ENCODE measurements at places on chromosomes 1 and 21.

DNA sequence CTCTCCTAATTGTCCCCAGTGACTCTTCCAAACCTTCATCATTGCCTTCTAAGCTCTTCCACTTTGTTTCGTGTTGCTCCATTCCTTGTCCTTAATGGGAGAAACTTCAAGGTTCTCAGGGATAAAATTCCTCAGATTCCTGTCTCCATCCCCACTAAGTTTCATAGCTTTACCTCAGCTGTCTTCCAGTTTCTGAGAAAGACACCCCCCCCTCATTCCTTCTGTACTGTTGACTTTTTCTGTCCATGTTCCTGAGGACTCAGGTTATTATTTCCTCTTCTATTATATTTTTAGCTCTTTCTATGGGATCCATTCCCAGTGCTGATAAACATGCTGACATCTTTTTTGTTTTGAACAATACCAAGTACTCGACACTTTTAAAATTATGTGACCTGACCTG, 215.3 kb upstream of the PTGFR start:
- no peak for DNase-seq

GRCh38 chr1:38804062-38804886, 55.3 kb downstream of the RRAGC start:
- DNase-seq = no peak

DNA sequence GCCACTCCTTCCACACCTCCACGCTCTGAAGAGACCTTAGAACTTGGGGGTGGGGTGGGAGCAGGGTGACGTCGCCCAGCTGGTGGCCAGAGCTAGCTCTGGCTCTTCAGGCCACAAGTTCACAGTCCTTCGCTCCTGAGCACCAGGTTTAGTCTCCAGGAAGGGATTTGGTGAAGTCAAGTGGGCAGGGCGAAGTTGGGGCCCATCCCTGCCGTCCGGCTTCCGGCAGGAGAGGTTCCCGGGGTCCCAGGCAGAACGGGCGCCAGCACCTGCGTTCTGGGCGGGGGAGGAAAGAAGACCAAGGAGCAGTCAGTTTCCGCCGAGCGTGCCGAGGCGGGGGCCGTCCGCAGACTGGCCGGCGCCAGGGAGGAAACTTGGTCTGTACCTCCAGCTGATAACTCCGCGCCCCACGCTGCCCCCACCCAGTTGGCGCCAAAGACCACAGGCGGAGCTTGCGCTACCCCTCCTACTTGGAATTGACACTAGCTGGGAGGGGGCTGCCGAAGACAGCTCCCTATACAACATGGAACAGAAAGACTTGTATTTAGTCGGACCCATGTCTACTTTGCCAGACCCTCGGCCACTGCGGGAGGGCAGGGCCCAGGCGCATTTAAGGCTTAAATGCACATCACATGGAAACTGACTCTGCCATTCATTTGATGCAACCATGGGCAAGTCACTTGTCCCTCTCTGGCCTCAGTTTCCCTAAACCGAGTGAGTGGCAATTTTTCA, 995 bp downstream of the ID3 start:
- DNase-seq = no peak

DNA sequence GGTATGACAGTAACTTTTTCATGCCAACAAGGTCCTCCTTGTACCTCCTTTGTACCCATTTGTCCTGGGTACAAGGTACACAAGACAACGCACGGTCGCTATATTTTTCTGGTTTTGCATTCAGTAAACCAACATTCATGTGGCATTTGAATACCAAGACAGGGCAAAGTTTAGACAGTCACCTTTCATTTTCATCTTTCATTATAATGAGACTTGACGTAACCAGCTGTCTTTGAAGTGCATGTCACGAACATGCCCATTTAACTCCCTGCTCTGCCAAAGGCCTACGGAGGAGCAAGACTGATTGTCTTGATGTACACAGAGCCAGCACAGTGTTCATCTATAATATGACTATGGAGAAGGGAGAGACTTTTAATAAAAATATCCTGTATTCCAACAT, 91.0 kb downstream of the SETD4 start:
- no peak for DNase-seq

GRCh38 chr1:156807627-156808026, 9.0 kb downstream of the SH2D2A start:
- no peak for DNase-seq

DNA sequence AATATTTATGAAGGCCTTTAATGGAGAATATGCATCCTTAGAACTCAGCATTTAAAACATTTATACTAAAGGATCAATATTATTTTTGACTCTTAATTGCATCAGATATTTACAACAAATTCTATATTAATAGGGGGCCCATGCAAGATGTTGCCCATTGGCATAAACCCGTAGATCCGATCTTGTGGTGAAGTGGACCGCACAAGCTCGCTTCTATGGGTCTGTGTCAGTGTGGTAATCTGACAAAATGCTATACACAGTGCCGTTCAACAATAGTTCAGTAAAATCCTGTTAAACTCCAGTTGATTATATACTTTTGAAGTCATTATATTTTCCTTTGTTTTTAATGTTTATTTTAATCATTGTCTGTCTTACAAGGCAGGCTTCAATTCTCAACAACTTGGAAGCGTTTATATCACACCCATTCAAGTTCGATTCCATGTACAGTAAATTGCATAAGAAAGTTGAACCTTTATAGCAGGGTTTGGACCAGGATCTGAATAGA, 809.2 kb downstream of the USP25 start:
- DNase-seq = no peak

- no peak for DNase-seq
Measured at GRCh38 chr1:107666493-107666892, 298.5 kb downstream of the VAV3 start.

DNA sequence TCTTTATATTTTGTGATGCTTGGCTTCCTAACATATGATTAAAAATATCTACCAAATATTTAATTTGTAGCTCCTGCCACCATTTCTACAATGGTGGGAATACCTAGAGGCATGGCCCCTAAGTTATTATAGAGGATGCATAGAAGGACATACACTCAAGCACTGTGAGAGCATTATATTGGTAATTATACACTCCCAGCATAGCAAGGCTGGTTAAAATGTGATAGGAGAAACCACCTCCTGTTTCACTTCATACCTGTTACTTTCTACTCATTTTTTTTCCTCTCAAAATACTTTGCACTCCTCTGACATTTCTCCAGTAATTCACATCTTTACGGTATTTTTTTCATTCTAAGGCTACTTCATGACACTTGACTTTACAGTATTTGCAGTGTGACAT, 92.9 kb downstream of the HS2ST1 start:
- no peak for DNase-seq

- no peak for DNase-seq
Measured at GRCh38 chr1:47853852-47854251, 143.3 kb downstream of the TRABD2B start.

DNA sequence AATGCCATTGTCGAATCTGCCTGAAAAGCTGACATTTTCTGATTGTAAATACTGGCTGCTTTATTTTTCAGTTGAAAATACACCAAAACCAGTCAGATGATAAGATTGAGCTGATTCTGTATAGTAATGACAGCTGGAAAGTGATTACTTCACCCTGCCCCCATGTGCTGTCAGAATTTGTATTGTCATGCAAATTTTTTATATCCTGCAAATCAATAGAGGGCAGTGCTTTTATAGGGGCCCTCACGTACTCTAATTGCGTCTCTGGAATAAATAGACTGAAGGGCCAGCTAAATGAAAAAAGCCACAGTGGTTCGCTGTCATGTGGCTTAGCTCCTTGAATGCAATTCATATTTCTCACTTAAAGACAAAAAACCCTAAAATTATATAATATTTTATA, 208.6 kb downstream of the LHX8 start:
- DNase-seq = no peak

GRCh38 chr1:154155251-154155650, 378 bp upstream of the NUP210L start:
- no peak for DNase-seq

GRCh38 chr1:227449741-227450441, 113.5 kb upstream of the ZNF678 start:
- no peak for DNase-seq

DNA sequence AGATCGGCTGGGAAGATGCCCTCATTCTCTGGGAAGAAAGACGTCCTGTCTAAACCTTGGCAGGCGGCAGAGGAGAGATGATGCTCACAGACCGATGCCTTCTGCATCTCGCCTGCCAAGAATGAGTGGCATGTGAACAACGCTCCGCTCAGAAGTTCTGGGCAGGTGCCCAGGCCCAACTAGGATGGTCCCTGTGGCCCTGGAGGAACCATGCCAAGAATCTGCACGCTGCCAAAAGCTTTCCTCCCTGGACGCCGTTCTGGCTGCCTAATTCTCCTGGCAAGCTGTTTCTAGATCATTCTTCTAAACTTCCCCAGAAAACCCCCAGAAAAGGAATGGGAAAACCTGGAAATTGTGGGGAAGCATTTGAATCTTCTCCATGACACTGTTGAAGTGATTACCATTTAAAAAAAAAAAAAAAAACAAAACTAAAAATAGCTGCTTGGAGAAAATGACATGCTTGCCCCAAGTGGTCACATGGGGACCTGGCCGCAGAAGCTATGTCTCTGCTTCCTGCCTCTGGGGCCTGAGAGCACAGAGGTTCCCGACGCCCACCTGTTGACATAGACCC, 440.9 kb downstream of the PRDM2 start:
- DNase-seq = no peak

- DNase-seq = no peak
Measured at GRCh38 chr1:228809621-228810394, 74.5 kb downstream of the RHOU start.

GRCh38 chr1:162297208-162297607, 79.4 kb downstream of the SPATA46 start:
- DNase-seq = no peak

- DNase-seq = no peak
Measured at GRCh38 chr1:33943978-33944377, 80.1 kb downstream of the HMGB4 start.

DNA sequence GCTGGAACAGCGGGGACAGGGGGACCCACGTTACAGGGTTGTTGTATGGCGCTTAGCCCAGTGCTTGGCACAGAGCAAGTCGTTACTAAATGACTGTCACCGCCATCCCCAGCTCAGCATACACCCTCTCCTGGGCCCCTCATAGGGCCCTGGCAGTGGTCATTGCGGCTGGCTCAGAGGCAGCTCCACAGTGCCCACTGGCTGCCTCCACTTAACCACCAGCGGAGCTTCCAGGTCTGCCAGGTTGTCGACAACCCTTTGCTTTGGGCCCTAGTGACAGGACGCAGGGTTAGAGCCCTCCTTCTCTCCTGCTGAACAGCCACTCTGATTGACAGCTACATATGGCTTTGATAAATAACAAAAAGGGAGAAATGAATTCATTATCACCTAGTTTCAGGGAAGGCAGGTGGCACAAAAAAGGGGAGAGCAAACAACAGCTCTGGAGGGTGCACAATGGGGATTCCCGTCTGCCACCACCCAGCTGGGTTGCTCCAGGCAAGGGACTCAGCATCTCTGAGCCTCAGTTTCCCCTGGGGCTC, 4.8 kb downstream of the EFHD2 start:
- DNase-seq = no peak

- DNase-seq = no peak
Measured at GRCh38 chr21:25818551-25818950, 83.8 kb downstream of the GABPA start.

DNA sequence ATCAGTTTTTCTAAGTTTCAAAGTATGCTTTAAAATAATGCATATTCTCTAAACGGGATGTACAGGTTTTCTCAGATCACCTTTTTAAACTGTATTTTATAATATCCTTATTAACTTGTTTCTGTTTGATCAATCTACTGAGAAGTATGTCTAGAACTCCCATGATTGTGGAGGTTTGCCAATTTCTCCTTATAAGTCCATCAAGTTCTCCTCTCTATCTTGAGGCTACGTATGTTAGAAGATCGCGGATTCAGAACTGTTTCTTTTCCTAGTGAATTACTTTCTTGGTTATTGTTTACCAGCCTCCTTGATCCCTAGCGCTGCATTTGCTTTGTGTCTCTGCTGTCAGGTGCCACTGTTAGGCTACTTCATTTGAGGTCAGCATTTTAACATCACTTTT, 89.2 kb downstream of the NPHP4 start:
- DNase-seq = no peak

DNA sequence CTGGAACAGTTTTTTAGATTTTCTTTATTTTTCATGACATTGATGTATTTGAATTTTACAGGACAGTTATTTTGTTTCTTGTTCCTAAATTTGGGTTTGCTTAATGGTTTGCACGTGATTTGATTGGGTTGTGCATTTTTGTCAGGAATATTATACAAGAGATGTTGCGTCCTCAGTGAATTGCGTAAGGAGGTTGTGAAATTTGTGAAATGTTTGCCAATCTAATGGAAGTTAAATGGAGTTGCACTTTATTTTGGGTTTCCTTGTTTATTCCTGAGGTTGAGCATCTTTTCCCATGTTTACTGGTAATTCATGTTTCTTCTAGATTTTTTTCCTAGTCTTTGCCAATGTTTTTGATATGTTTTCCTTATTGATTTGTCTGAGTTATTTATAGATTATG, 19.9 kb downstream of the ZNF648 start:
- DNase-seq = peak; percentile 77

GRCh38 chr1:198577444-198577843, 37.0 kb upstream of the ATP6V1G3 start:
- DNase-seq = no peak

GRCh38 chr1:94989398-94989797, 62.5 kb upstream of the CNN3 start:
- no peak for DNase-seq

DNA sequence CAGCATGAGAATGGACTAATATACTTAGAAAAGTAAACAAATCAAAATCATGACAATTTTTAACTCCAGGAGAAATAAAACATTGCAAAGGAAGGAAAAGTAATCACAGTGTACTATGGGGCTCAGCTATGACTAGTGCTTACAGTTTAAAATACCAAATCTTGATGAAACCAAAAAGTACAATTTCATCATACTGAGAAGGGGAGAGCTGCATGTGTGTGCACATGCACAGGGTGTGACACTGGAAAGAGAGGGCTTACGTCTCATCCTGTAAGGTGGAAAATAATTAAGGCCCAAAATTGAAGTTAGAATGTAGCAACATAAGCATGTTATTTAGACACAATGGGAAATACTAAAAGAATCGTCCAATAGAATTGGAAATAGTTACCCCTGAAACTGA, 64.6 kb downstream of the OMA1 start:
- DNase-seq = no peak

- DNase-seq = no peak
Measured at GRCh38 chr1:92310185-92310597, 11.3 kb downstream of the RPAP2 start.

GRCh38 chr1:186616511-186616910, 63.7 kb downstream of the PTGS2 start:
- DNase-seq = no peak

DNA sequence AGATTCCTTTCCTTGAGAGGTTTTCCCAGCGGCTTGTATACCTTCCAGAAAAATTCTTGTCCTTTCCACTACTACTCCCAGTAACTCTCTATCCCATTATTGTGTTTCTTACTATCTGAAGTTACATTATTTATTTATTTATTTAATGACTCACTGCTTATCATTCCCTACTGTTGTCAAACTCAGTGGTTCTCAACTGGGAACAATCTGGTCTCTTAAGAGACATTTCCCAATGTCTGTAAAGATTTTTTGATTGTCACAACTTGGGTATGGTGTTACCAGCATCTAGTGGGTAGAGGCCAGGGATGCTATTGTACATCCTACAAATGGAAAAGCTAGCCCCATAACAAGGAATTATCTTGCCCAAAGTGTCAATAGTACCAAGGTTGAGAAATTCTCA, 771.5 kb upstream of the ADGRL2 start:
- no peak for DNase-seq
